ENCODE measurements at places on chromosomes 6 and 20.

DNA sequence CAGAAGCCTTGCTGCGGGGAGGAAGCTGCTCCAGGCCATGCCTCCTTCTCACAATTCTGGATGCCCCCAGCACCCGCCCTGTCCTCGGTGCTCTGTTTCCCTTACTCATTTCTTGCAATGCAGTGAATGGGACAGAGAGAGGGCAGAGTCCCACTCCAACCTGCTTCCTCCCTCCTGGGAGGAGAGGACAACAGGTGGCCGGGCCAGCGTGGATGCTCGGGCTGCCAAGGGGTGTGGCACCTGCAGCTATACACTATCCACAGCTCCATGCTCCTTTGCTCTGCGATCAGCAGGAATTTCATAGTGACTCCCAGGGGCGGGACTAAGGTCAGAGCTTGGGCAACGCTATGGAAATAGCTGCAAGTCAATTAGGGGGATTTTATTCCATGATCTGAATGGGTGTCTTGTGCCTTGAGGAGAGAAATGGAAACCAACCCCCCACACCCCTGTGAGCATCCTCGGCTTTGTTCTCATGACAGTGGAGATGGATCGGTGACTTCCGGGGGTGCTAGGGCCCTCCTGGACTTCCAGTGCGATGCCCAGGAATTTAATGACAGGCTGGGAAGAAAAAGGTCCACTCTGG, 192.5 kb downstream of the MYLK4 start:
- no peak for DNase-seq

- DNase-seq, result peak; percentile 67
Observed at GRCh38 chr6:20540683-20541082, 6.4 kb downstream of the CDKAL1 start.

DNA sequence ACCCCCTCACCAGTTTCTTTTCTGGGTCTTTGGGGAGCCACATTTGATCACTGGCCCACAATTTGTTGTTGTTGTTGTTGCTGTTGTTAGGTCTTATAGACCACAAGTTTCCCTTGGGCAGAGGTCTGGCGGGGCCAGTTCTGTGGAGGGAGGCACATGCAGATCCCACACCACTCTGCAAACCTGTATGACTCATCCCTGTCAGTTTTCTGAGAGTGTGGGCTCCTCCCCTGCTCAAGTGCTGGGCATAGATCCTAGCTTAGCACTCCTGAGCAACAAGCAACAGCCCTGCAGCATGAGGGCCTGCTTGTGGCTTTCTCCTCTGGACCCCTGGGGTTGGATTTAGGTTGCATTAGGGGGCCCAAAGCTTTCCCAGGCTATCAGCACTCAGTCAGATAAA, 411.1 kb upstream of the HTR1E start:
- peak; percentile 11 for DNase-seq

DNA sequence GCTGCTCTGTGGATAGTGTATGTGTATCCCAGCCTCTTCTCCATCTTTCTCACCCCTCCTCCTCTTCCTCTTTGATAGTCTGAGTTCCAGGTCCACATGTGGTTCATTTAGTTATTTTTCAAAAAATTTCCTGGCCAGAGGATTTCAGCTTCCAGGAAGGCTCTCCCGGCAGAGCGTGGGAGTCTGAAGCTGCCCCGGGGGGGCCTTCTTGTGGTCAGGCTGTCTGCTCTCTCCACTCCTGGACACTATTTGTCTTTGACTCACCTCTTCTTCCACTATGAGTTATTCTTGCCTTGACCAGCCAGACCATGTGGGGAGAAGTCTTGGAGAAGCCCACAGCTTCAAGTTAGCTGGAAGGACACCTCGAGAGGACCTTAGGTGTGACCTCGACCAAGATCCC, 258.8 kb downstream of the CDC5L start:
- DNase-seq, result no peak

- no peak for DNase-seq
Observed at GRCh38 chr6:52846002-52846401, 5.4 kb upstream of the GSTA5 start.

- DNase-seq, result peak; percentile 29
Observed at GRCh38 chr20:50731930-50732690, 730 bp downstream of the PARD6B start.

DNA sequence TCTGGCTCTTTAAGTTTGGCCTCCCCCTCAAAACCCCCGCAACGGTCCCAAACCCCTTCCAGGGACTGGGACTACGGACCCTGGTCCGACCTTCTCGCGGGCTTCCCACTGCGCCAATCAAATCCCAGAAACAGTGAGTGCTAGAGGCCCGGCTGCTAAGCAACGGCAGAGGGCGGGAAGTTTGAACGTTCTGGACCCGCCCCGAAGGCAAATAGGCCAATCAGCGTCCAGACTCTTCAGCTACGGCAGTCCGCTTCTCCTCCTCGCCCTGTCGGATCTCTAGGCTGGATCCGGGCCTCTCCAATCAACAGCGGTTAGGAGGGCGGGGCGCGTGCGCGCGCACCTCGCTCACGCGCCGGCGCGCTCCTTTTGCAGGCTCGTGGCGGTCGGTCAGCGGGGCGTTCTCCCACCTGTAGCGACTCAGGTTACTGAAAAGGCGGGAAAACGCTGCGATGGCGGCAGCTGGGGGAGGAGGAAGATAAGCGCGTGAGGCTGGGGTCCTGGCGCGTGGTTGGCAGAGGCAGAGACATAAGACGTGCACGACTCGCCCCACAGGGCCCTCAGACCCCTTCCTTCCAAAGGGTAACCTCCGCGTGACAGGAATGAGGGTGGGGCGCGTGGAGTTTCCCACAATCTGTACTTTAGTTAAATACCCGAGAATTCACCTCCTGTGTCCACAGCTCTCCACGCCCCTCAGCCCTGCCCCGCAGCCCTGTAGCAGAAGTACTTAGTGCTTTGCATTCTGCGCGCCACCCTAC, at the start of gene MSH5:
TSS of gene MSH5 (plus strand) at position 367 of the 758 bp plus-strand sequence. CDS start 462 bp downstream, outside the sequence.
- DNase-seq, result peak; percentile 99

DNA sequence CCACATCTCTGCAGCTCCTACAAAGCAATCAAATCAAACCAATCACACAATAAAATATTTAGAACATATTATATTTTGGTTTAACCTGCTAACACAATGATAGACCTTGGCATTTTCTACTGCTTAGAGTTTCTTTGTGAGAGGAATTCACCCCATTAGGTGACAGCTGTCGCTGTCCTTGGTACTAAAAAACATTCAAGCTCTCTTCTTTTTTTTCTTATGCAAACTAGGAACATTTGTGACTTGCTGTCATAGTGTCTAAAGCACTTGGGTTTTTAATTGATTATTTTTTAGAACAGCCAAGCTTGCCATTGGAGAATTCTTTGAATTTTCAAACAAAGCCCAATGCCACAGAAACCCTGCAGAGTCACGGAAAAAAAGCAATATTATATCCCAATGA, 46.4 kb downstream of the CNR1 start:
- DNase-seq, result peak; percentile 20

- DNase-seq, result no peak
Observed at GRCh38 chr20:60480950-60481742, 522.9 kb downstream of the CDH26 start.

DNA sequence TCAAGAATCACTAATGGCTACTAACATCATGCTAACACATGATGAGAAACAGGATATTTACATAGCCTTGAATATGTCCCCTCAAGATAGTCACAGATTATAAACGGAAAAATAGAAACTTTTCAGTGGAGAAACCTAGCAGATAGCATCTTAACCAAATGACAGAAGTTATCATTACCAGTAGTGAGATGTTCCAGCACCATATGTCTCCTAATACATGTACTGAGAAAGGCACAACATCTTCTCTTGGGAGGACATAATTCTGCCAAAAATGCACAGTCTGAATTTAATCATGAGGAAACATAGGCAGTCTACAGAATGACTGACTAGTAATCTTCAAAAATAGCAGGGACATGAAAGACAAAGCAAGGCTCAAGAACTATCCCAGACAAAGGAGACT, 19.9 kb upstream of the PRIM2 start:
- no peak for DNase-seq

GRCh38 chr6:169189182-169189581, 64.5 kb downstream of the THBS2 start:
- no peak for DNase-seq

All from epithelial cell of esophagus (primary cell).